Activated CD4-positive, CD25-positive, alpha-beta regulatory T cell treated with anti-CD3 and anti-CD28 coated beads, Interleukin-2, amount 50 U/mL, for 72 hours (primary cell): ENCODE measurements at places on chromosomes 2 and 18.

DNA sequence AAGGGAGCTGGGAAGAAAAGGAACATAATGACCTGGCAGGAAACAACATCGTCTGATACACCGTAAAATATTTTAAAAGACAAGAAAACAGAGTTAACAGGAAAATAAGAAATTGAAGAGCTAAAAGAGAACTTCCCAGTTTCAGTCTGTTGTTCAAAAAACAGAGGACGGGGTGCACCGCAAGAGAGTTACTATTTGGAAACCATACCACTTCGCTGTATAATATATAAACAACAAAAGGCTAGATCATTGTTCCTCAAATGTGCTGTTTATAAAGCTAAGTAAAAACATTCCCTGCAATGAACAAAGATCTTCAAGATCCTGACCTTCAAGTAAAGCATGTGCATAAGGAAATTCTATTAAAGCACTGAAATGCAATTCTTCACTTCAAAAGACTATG is 2.1 kb downstream of the PPP3R1 start:
- DNase-seq, result no peak

- DNase-seq, result no peak
These were observed 29.9 kb downstream of the HS6ST1 start for GRCh38 chr2:128288781-128289180.

GRCh38 chr2:208890486-208890885 is 483.9 kb downstream of the PTH2R start:
- no peak for DNase-seq

GRCh38 chr2:151637271-151637781 is 97.0 kb downstream of the NEB start:
- peak; percentile 48 for DNase-seq

- no peak for DNase-seq
These were observed 99.4 kb downstream of the NEDD4L start for GRCh38 chr18:58143386-58143785.

DNA sequence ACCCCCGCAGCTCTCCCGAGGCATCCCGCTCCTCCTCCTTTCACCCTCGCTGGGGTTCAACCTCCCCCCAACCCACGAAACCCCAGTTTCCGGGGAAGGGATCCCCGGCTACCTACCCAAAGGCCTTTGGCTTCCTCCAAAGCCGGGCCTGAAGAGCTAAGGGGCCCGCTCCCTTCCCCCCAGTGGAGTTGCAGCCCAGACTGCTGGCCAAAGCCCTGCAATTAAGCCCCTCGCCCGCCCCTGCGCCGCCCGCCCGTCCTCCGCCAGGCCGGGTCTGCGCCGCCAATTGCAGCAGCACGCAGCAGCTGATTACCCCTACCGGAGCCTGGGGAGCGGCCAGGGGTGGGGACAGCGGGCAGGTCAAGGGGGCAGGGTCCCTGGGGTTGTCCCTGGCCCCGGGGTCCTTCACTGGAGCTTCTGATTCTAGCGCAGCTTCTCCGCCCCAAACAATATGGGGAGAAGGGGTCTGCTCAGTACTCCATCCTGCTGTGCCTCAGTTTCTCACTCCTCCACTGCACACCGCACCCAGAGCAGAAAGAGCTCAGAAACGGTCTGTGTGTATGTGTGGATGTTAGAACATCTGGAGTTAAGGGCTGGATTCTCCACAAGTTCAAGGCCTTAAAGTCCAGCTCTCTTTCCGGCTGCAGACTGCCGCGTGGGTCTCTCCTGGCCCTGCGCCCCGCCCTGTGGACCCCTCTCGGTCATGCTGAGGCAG is 16.9 kb downstream of the WNT10A start:
- no peak for DNase-seq

DNA sequence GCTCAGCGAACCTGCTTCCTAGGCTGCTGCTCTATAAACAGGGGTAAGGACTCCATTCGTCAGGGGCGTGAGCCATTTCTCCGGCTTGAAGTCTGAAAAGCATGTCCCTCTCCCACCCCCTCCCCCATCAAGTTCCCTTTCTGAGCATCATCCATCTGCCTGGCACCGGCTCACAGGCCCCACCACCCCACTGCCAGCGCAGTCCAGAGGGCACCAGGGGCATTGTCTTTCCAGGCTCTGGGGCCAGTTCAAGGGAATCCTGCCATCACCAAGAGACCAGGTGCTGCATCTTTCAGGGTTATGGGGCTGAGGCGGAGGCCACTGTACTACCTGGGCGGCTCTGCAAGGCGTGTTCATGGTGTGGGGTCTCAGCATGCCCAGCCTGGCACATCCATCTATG is 64.7 kb upstream of the EDAR start:
- no peak for DNase-seq

DNA sequence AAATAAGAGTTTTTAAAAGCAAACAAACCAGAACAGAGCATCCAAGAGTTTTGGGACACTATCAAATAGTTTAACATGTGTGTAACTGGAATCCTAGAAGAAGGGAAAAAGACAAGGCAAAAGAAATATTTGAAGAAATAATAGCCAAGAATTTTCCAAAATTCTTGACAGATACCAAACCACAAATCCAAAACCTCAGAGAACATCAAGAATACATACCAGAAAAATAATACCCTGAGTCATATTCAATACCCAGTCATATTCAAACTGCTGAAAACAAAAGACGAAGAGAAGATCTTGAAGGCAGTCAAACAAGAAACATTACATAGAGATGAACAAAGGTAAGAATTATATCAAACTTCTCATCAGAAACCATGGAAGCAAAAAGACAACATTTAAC is 22.9 kb downstream of the INO80C start:
- DNase-seq, result no peak

DNA sequence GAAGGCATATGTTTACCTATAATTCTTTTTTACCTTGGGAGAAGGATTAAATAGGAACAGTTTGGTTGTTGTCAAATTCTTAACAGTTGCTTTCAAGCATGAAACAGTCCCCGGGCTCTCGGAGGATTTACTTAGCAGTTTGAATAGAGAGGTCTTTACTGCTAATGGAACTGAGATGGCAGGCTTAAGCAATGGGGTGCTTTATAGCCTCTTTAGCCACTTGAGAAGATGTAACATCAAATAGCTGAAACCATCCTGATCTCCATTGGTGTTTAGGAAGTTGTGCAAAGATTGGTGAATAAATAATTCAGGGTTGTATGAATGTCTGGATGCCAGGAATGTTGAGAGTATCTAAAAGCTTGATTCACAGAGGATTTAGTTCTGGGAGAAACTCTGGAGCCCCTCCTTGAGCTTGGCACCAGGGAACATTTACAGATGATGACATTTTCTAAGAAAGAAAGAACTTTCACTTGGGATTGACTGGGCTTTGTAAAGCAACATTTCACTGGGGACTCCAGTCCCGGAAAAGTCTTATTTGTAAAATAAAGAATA is 51.9 kb downstream of the PTPRM start:
- DNase-seq, result no peak

DNA sequence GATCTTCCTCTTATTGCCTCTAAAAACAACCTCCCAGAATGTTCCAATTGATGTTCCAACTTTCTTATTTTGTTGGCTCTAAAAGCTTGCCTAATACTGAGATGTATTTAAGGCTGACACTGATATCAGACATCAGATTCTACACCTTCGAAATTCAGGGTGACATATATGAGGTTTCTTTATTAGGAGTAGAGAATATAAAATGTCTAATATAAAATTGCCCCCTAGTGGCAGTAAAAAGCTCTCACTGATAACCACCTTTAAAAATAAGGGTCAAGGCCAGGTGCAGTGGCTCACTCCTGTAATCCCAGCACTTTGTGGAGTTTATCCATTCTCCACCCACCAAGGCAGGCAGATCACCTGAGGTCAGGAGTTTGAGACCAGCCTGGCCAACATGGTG is 789.7 kb upstream of the SLC39A10 start:
- DNase-seq, result no peak

DNA sequence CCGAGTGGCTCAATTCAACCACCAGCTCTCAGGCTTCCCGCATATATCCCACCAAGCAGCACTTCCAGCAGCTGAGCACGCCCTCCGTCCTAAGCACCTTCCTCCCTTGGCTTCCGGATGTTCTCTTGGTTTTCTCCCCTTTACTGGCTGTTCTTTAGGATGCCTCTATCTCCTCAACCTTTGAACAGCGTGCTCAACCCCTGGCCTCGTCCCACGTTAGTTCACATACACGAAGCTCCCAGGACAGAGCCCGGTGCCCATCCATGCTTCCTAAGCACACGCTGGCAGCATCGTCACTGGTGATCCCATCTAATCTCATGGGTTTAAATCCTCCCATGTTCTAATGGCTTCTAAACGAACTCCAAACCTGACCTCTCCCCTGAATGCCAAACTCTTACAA is 3.7 kb downstream of the CYS1 start:
- DNase-seq, result no peak

- DNase-seq, result no peak
These were observed 86.6 kb downstream of the MARCO start for GRCh38 chr2:119028327-119029174.

DNA sequence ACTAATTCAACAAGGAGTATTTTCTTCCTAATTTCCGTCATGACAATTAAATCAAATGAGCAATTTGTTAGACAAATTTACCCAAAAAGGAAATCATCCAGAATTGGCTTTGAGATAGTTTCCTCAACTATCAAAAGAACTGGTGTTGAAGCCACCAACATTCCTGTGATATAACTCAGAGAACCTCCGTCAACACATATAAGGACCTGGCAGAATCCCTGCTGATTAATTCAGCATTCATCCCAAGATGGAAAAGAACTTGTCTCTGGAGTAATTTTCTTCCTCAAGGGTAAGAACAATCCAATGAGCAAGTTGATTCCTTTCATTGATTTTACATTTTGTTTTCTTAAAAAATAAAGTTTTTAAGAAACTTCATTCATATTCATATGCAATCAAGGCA is 62.0 kb downstream of the MBD2 start:
- DNase-seq, result no peak

DNA sequence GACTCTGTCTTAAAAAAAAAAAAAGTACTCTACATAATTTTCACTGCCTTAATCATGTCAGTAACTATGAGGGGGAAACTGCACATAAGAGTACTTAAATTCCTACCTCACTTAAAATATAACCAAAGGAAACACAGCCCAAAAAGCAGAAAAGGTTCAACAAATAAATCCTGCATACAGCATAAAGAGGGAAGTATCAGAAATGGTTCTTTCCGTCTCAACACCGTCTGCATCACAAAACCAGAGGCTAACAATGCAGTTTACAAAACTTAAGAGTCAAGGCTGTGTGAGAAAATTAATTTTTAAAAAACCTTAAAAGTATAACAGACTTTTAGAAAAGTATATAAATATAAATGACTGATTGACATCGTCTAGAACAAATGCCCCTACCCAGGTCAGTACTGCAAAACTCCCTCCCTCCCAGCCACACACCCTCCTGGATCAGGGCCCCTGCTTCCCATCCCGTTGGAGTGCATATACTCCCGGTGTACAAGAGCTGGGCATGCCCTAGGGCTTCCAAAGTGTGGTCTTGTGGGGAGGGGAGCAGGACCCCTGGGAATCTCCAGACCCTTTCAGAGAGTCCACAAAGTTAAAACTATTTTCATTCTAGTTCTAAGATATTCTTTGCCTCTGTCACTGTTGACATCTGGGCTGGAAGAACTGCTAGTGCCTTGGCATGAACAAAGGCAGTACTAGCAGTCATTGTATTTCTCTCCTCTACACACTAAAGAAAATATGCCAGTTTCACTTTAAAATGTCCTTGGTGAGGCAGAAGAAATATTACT is 67.0 kb upstream of the SERTAD2 start:
- DNase-seq, result no peak

GRCh38 chr2:146143971-146144370 is 1624.1 kb upstream of the ZEB2 start:
- DNase-seq, result no peak

DNA sequence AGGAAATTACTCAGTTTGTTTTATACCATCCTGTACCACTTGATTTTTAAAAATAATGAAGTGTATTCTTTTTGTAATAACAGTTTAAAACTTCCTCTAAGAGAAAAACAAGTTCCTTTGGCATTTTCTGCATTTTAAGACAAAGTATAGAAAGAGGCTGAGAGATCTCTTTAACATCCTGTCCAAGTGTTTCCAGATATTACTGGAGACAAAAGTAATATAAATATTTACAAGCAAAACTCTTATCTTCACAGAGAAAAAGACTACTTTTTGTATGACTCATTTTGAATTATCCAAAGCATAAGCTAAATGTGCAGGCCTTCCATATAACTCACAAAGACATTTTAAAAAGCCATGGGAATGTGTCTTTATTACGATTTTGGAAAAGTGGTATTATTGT is 221.1 kb downstream of the RDH14 start:
- DNase-seq, result no peak

- no peak for DNase-seq
These were observed 602.2 kb downstream of the GALR1 start for GRCh38 chr18:77851802-77852201.

DNA sequence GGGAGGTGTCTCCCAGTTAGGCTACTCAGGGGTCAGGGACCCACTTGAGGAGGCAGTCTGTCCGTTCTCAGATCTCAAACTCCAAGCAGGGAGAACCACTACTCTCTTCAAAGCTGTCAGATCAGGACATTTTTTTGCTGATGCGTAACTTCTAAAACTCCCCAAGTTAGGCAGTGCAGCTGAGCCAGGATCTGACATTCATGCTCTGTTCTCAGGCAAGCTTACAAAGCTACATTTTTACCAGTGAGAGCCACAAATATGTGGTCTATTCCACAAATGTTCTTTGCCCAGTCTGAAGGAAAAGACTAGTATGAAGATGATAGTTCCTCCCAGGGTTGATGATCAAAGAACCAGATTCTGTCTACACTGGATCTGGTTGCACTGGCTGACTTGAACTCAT is 184.1 kb downstream of the MTCL1 start:
- no peak for DNase-seq

- DNase-seq, result no peak
These were observed 10.6 kb downstream of the FARP2 start for GRCh38 chr2:241366678-241367077.

GRCh38 chr2:231241755-231242507 is 43.5 kb downstream of the ARMC9 start:
- no peak for DNase-seq

- no peak for DNase-seq
These were observed 62.4 kb downstream of the MRPS9 start for GRCh38 chr2:105100046-105100840.

DNA sequence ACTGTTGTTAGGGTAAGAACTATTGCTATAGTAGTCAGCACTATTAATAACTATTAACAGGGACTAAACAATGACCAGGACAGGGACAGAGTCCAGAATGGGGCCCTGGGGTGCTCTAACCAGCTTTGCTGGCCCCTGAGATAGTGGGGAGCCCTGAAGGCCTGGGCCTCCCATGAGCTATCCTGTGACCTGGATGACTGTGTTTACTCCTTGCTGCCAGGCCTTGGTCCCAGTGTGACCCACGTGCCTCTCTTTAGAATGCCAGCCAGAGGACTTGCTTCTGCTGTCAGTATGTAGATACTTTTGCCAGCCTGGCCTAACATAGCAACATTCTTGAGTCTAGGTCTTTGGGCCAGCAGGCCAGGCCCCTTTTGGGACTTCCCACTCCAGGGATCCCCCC is 11.4 kb downstream of the CDK5R2 start:
- no peak for DNase-seq

GRCh38 chr2:21438949-21439348 is 315.2 kb downstream of the TDRD15 start:
- DNase-seq, result no peak

GRCh38 chr18:48777026-48777743 is 173.6 kb downstream of the SMAD7 start:
- DNase-seq, result peak; percentile 75
